ENCODE measurements at places on chromosomes 1 and 21.
A peak's percentile ranks its signal among the peaks of the same experiment; 100 is the strongest.

GRCh38 chr1:9321480-9321849 lies 28.8 kb downstream of the SPSB1 start:
- DNase-seq, result no peak

DNA sequence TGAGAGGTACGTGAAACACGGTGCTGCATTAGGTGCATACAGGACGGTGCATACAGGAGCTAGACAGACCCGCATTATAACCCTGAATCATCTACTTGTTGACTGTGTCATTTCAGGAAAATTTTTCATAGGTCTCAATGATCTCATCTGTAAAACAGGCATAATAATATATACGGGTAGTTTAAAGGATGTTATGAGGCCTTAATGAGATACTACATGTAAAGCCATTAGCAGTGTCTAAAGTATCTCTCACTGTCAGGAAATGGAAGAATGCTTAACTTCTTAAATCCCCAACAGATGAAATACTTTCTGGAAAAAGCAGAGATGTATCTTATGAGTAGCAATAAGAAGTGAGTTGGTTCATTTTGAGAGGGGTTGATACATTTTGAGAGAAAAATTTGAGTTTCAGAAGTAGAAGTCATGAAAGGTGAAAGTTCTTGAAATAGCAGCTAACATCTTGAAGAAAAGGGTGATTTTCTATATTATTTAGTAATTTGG lies 669.6 kb downstream of the PTPRC start:
- no peak for DNase-seq

- no peak for DNase-seq
These were observed 151.9 kb downstream of the TNFSF18 start for GRCh38 chr1:172898866-172899265.

DNA sequence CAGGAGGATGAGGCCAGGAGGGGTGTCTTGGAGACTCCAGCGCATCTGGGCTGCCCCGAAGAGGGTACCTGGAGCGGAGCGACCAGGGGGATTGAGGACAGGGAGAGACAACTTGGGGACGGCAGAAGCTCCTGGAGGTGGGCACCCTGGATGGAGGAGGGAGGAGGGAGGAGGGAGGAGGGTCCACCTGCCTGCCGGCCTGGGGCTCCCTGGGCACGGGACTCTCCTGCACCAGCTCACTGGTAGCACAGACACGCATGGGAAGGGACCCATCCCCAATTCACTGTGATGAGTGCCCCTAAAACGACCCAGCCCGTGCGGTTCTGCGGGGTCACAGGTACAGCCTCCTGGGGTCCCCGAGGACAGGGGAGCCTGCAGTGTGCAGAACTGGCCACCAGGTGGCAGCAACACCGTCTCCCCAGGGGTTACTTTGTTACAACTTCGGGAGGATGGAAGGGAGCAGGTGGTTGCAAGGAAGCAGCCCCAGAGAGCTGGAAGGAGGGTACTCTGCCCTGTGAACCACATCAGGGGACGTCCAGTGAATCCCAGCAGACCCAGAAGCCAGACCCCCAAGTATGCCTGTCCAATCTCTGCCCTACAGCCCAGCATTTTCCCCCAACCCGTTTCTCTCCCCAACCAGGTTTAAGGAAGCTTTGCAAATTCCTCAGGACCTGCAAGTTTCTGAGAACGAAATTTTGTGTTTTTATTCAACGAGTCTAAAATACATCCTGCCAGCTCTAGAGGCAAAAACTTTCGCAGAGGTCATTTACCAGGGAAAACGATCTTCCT lies 482.4 kb downstream of the NPHP4 start:
- peak; percentile 57 for DNase-seq

GRCh38 chr1:238582816-238583215 lies 692.1 kb upstream of the ZP4 start:
- DNase-seq, result no peak

GRCh38 chr1:111754984-111755330 lies 744 bp upstream of the DDX20 start:
- DNase-seq, result no peak

- DNase-seq, result no peak
These were observed 402.1 kb downstream of the SETD4 start for GRCh38 chr21:35658242-35658641.

DNA sequence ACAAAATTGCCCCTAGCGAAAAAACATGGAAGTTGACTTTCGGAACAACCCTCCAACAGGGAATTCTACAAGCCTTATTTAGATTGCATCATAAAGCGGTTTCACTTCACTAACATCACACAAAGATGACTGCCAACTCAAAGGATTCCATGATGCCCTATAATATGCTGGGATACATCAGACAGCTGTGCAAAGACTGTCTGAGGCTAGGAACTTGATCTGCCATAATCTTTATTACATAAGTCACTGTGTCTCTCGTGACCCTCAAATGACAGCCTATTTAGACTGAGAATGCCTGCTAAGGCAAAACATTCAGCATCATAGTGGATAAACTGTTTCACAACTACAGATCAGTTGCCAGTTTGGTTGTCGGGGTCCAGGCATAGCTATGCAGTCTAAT lies 23.8 kb downstream of the FH start:
- no peak for DNase-seq

GRCh38 chr1:66335859-66336640 lies 197.9 kb upstream of the SGIP1 start:
- no peak for DNase-seq

DNA sequence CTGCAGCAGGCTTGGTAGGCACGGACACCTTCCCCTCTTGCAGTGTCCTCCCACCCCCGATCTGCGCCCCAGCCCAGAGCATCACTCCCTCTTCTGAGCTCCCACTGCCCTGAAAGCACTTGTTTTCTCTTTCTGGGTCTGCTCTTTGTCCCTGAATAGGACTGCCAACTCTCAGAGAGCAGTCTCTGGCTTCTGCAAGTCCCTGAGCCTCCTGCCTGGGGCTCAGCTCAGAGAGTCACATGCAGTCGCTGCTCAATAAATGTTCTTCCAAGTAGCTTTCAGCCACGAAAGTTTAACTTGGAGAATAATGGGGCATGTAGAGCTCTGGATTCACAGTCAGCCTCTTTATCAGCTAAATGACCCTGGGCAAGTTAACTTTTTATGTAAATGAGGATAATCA lies 205.6 kb downstream of the HIVEP3 start:
- no peak for DNase-seq

- DNase-seq, result no peak
These were observed 142.7 kb downstream of the SPATA46 start for GRCh38 chr1:162233937-162234336.

GRCh38 chr1:9376886-9377333 lies 84.2 kb downstream of the SPSB1 start:
- no peak for DNase-seq

- no peak for DNase-seq
These were observed 744 bp upstream of the WDR26 start for GRCh38 chr1:224435318-224435763.

- no peak for DNase-seq
These were observed 939.4 kb downstream of the BRINP3 start for GRCh38 chr1:189538271-189538670.

GRCh38 chr1:41689139-41689538 lies 204.7 kb upstream of the EDN2 start:
- no peak for DNase-seq

GRCh38 chr1:32201011-32201855 lies 838 bp downstream of the CCDC28B start:
- peak; percentile 59 for DNase-seq

DNA sequence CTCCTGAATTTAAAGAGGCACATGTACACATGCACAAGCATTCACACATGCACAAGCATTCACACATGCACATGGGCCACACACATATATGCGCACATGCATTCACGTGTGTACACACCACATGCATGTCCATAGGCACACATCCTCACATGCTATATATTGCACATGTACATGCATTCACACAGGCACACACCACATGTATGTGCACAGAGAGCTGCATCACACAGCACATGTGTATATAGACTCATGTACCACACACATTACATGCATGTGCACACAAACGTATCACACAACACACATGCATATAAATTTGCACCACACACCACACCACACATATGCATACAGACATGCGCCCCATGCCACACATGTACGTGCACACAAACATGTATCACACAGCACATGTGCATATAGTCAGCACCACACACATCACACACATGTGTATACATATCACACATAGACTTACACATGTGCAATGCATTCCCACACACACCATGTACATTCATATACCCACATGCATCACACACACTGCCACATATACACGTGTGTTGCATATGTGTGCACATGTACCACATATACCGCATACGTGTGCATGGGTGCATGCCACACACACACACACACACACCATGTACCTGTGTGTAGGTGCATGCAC lies 54.6 kb upstream of the COL18A1 start:
- DNase-seq, result no peak

DNA sequence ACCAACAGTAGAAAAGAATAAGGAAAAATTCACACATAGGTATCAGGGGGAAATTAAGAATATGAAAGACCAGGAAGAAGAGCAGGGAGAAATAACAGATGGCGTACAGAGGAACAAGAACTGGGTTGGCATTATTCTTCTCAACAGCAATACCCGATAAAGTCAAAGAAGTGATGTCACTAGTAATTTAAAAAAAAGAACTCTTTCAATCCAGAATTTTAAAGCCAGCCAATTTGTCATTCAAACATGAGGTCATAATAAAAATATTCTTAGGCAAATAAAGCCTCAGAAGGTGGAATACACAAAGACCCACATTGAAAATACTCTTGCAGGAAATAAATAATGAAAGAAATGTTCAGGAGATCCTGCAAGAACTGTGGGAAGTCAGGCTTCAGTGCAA lies 8.8 kb downstream of the NCMAP start:
- DNase-seq, result no peak

DNA sequence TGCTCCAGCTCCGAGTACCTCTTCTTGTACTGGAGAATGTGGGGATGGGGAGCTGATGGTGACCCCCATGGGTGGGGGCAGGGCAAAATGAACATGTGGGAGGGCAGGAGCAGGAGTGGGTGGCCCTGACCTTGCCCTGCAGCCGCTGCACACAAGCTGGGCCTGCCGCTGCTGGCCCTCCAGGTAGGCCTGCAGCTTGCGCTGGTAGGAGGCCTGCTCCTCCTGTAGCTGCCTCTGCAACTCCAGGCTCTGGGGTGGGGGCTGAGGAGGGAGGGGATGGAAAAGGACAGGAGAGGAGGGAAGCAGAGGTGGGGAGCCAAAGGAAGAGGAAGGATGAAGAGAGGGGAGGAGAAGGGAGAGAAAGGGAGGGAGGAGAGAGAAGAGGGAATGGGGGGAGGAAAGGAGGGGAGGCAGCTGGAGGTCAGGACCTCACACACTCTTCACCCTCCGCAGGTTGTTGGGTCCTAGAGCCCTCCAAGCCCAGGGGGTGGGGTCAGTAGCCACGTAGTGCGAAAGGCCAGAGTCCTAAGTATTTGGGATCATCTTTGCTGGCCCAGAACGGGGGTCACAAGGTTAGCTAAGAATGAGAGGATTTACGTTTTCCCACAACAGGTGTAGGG lies 22.9 kb downstream of the RNU1-1 start:
- no peak for DNase-seq

- no peak for DNase-seq
These were observed 34.1 kb downstream of the SPATA46 start for GRCh38 chr1:162342452-162342983.

DNA sequence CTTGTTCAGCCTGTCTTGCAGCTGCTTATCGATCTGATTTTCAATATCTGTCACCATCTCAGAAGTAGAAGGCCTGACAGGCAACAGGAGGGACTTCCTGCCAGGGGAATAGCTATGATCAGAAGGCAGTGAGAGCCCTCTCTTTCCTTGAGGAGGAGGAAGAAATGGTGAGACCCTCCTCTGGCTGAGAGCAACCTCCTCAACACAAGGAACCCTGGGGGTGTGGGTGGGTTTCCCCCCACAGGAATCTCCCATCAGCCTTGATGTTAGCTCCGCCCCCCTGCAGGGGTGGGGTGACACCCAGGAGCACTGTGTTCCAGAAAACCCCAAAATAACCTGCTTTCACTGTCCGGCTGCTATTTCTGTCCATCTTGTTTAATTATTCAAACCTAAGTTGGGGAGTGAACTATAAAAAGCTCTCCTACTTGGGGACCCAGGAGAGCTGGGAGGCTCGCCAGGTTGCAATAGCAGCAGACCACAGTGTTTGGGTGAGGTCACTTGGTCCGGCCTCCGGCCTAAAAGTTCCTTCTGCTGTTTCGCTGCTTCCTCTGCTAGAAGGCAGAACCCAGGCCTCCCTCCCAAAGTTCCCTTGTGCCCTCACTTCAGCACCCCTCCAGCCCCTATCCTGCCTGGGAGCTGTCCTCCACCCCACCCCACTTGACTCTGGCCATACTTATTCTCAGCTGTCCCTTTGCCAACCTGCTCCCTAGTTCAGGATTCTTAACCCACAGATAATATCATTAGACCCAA lies 7.8 kb upstream of the MEF2D start:
- no peak for DNase-seq

DNA sequence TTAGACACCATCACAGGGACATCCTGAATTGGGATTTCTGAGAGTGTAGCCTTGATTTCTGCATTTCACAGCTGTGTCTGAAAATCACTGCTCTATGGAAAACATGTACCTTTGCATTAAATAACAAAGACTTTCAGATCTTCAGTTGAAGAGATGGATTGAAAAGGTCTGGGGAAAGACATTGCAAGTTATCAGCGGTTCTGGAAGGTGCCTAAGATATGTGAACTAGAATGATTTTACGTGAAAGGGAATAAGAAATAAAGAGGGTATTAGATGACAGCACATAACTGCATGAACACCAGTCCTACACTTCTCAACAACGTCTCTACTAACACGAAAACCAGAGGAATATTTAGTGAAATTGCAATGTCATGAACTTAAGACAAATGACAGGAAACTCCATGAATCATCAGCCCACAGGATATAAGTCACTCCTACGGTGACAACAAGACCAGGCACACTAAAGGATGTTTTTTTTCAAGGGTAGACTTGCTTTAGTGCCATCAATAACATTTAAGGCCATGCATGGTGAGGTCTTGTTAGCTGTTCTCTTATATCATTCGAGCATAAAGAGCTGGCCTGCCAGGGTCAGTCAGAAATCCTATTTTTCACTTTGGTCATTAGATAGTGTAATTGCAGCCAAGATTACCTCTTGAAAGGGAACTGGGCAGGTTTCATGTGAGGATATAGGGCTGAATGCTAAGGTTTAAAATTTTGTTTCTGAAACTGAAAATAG lies 283.1 kb downstream of the GRIK1 start:
- no peak for DNase-seq

DNA sequence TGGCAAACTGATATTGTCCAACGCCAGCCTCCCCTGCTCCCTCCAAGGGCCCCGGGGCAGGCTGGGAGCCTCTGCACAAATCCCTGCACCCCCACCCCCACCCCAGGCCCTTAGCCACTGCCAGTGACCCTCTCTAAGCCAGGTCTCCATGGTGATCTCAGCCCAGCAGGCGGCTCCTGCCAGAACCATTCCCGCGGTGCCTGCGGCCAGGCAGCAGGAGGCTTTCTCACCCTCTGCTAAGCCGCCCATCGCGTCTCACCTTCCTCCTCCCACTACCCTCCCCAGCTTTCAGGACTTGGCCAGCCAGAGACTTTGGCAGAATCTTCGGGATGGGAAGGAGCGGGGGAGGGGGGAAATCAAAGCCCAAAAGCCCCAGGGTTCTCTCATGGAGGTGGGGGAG lies 46.8 kb upstream of the WASF2 start:
- no peak for DNase-seq

GRCh38 chr1:245419461-245419978 lies 264.7 kb downstream of the KIF26B start:
- DNase-seq, result no peak
